NCI-H187 (cell line): ENCODE measurements at places on chromosomes 7 and 10.
A peak's percentile ranks its signal among the peaks of the same experiment; 100 is the strongest.

DNA sequence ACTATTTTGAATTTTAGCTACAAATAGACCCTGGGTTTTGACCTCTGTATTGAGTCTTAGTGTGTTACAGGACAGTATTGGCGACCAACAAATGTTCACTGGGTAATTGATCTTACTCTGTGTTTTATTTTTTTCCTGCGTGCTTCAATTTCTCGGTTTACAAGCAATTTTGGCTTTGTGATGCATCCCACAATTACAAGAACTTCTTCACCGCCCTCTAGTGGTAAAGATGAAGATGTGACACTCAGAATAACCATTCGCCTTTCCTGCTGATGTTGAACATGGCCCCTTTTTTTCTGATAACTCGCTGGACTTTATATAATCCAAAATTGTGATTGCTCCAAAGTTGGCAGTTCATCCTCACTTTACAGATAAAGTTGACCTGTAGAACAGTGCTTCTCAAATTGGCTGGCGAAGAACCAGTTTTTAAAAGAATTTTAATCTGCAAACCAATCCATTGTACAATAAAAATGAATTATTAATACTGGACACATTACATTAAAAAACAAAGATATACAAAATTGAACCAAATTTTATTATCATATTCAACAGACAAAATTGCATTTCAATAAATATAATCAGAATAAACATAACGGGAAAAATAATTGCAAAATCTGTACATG, 20.2 kb upstream of the SMC3 start:
- peak; percentile 17 for DNase-seq

- peak; percentile 62 for DNase-seq
Observed at GRCh38 chr7:111029141-111029572, 61.8 kb upstream of the LRRN3 start.

GRCh38 chr10:52900593-52900992, 128.0 kb upstream of the MBL2 start:
- DNase-seq: no peak

GRCh38 chr10:58826694-58827093, 314.0 kb downstream of the BICC1 start:
- no peak for DNase-seq

- DNase-seq: no peak
Observed at GRCh38 chr7:38122501-38122900, 55.5 kb upstream of the STARD3NL start.

- DNase-seq: no peak
Observed at GRCh38 chr10:103007017-103007416, 88.9 kb downstream of the CNNM2 start.

DNA sequence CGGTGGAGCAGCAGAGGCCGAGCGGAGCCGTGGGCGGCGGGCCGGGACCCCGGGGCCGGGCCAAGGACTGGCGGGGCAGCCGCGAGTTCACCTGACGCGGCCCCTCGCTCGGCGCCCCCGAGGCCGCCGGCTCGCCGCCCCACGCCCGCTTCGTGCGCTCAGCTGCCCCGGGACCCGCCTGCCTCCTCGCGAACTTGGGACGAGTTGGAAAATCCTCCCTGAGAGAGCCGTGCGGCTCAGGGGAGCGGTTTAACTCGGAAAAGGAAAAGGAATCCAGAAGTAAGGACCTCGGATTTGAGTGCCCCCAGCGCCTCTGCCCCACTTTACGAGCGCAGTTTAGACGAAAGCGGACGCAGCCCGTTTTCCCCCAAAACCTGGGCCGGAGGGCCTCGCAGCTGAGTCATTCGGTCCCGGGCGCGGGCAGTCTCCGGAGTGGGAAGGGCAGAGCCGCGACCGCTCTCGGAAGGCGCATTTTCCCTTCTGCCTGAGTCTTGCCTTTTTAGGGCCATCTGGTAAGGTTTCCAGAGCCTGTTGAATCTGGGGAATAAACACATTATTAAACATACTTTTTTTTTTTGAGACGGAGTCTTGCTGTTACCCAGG, 744 bp downstream of the CREM start:
- DNase-seq: no peak

- no peak for DNase-seq
Observed at GRCh38 chr10:4186849-4187540, 402.0 kb upstream of the KLF6 start.

DNA sequence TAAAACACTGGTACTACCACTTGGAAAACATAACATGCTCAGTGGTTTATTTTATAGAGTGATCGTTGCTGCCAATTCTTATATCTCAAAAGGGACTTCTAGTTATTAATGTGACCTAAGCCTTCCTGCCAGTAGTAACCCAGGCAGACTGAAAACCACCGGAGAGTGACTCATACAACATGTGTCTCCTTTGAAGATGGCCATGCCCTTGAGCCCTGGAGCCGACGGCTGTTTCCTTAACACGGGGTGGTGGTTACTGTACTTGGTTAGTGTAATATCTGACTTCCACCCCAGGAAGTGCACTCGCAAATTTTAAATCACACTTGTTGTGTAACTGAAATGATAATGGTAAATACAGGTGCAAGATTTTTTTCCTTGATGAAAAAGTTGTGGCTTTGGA, 30.5 kb downstream of the JAKMIP3 start:
- DNase-seq: no peak

GRCh38 chr7:158842486-158842885, 13.2 kb upstream of the ESYT2 start:
- DNase-seq: no peak

DNA sequence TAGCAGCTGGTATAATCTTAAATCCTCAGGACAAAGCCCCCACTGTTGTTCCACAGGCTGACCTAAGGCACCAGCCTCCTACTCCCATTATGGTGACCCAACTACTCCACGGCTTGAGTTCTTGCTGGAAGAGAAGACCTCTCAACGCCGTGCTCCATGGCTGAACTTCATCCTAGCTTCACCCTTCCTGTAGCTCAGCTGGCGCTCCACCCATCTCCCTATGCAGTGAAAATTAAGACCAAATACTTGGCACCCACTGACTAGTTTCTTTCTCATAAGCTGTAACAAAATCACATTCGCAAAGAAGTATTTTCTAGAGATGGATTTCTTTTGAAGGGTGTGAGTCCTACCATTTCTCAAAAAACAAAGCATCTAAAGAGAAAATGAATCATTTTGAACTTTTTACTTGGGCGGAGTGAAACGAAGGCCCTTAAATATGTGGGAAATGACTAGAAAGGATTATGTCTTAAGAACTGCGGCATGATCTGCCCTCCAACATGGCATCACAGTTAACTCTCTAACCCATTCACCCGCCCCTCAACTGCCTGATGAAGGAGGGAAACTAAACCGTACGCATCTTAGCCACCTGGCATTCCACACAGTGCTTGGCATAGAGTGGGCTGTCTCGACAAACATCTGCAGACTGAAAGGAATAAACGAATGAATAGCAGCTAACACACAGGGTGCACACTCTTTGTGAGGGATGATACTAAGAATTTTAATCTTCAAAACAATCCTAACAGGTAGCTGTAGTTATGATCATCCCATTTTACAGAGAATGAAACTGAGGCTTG, 32.7 kb downstream of the GFRA1 start:
- no peak for DNase-seq

DNA sequence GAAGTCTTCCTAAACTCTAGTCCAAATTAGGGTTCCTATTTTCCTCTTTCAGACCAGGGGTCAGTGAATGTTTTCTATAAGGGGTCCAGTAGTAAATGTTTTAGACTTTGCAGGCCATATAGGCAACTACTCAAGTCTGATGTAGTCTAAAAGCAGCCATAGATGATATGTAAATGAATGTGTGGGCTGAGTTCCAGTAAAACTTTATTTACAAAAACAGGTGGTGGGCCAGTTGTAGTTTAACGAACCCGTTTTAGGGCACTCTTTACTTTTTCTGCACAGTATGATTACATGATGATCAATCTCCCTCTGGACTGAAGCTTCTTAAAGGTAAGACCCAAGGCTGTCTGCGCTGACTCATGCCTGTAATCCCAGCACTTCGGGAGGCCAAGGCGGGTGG, 243.6 kb downstream of the CAMK1D start:
- no peak for DNase-seq

DNA sequence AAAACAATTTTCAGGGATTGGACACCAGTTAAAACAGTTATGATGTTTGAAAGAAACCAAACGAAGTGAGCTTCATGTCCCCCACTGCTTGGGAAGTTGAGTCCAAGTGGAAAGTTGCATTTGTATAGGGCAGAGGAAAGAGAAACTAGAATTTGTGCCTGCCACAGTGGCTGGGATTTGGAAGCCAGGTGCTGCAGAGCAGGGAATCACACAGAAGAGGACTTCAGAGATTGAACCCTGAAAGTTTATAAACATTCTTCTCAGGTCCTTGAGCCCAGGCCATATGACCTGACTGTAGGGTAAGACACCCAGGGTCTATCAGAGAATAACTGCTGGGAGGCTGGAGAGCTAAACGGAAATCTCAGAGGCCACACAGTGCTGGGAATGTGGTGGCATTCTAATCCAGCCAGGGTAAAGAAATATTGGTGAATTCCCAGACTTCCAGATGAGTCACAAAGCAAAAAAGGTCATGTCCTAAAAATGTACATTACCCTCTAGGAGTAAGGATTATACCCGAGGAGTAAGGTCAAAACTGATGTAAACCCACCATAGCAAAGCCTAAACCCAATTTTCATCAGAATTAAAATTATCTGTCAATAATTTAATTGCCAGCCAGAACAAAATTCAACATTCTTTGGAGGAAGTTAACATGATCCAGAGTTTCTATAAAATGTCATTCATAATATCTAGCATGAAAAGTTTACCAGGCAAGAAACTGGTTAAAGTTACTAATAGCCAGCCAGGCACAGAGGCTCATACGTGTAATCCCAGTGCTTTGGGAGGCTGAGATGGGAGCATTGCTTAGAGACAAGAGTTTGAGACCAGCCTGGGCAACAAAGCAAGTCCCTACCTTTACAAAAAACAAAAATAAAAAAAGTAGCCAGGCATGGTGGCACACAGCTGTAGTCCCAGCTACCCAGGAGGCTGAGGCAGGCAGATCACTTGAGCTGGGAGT, 31.2 kb downstream of the TOMM7 start:
- DNase-seq: no peak

DNA sequence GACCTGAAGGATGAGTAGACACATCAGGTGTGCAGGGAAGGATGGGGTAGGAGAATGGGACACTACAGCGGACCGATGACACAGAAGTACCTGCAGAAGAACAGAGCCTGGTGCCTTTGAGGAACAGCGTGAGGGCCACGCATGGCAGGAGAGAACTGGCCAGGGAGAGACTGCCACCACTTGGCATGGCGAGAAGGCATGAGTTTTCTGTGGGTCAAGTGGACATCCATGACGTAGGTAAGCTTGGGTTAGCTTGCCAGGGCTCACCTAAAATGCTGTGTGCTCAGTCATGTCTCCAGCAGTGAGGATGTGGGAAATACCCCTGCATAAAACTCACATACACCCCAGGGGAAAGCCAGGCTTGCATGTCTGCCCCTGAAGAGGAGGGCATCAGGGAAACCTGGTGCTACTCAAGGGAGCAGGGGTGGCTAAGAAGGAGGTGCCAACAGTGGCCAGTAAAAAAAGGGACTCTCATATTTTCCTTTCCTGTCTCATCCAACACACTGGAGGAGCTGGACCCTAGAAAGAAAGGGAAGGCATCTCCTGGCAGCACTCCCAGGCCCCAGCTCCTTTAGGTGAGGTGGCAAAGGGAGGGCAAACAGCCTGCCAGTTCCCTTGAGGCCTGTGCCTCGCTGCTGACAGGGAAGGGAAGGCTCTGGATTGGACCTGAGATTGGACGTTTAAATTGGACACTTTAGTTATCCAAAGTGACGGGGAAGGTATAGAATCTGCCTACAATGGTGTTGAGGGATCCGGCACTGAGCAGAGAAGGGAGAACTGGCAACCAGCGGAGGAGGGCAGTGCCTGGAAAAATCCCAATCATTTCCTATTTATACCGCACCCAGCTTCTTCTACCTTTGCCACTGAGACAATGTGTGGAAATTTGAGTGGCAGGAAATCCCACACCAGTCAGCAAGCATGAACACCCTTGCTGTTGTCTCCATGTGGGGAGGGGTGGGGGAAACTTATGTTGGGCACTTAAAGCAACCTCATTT, 255.7 kb downstream of the GLI3 start:
- DNase-seq: no peak

- no peak for DNase-seq
Observed at GRCh38 chr10:132208462-132209050, 21.8 kb downstream of the DPYSL4 start.

DNA sequence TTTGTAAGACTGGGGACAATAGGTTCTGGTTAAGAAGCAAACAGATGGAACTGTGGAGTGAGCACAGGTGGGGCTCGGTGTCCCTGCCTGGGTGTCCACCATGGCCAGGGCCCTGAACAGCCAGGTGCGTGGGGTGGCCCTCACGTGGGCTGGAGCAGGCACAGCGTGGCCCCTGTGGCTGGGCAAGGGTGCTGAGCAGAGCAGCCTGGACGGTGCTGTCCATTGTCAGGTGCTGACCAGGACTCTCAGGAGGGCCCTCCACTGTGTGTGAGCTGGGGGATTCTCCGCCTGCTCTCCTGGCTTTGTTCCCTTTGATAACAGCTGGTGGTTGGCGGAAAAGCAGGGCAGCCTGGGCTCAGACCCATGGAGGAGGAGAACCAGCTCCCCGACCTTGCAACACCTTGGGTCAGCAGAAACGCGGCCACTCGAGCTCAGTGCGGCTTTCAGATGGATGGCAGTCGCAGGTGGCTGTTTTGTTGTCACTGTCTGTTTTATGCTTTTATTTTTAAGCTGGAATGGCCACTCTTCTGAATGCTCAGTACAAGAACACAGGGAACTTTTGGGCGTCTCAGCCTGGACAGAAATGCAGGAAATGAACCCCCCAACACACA, 273.9 kb upstream of the ADARB2 start:
- DNase-seq: no peak

DNA sequence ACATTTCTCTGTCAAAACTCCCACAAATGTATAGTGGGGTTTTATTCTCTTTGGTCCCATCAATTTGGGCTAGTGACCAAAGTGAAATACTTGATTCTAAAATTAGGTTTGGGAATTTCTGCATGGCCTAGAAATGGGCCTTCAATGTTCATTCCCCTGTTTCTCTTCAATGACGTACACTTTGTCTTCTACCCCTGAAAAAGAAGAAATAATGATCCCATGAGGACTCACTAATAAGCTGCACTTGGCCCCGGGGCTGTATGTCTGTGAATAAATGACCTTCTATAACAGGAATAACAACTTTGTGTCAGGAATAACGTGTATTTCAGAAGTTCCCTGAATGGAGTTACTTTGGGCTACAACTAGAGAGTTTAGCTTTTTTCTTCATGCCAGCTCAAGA, 20.2 kb downstream of the OR6B1 start:
- no peak for DNase-seq

DNA sequence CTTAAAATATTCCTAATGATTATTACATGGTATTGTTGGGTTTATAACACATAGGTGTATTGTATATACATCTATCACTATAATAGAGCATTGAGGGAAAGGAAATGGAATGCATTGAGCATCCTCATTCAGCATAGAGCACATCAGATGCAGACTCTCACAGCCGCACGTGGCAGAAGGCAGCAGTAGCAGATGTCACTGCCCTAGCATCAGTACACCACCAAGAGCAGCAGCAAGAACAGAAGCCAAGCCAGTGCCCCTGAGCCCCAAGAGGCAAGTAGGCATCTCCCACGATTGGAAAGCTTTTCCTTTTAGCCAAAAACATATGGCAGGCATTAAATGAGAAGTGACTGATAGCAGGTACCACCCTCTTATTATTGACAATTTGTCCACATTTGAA, 510.0 kb downstream of the TNS3 start:
- no peak for DNase-seq

- DNase-seq: no peak
Observed at GRCh38 chr7:132797152-132797551, 220.9 kb upstream of the PLXNA4 start.
